ENCODE measurements at places on chromosomes 6 and 20.
A peak's percentile ranks its signal among the peaks of the same experiment; 100 is the strongest.

DNA sequence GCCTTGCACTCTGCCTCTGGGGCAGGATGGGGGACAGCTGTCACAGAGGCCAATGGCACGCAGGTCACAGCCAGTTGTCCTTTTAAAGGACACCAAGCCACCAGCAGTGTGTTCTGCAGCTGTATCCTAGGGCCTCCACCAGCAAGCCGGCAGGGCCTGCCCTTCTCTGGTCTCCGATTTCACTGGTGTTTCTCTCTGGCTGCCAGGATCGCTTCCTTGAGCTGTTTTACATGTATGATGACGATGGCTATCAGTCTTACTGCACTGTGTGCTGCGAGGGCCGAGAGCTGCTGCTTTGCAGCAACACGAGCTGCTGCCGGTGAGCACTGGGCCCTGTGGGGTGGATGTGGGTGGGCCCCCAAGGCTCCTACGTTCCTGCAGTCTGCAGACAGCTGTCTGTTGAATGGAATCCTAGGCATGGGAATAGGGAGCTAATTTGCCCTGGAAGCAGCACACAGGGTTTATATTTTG, 22.7 kb upstream of the MAPRE1 start:
- DNase-seq = no peak

DNA sequence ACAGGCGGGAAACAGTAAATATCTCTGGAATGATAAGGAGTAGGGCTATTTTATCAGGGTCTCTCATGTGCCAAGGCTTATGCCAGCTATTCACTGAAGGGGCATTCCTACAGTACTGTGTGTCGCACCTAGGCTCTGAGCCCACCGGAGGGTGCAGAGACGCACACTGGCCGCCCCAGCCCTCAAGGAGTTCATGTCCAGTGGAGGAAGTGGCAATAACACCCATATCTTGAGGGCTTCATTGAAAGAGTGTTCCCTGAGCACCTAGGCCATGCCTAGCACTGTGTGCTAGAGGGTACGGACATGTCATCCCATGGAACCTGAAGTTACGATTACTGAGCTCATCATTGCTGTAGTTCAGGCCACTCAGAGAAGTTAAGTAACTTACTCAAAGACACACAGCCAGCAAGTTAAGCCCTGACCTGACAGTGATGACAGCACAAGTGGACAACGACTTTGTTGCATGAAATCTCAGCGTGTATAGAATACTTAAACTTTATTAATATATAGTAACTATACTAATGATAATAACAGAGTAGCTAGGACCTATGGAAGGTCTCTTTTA, 8.7 kb downstream of the CCN5 start:
- DNase-seq = no peak

DNA sequence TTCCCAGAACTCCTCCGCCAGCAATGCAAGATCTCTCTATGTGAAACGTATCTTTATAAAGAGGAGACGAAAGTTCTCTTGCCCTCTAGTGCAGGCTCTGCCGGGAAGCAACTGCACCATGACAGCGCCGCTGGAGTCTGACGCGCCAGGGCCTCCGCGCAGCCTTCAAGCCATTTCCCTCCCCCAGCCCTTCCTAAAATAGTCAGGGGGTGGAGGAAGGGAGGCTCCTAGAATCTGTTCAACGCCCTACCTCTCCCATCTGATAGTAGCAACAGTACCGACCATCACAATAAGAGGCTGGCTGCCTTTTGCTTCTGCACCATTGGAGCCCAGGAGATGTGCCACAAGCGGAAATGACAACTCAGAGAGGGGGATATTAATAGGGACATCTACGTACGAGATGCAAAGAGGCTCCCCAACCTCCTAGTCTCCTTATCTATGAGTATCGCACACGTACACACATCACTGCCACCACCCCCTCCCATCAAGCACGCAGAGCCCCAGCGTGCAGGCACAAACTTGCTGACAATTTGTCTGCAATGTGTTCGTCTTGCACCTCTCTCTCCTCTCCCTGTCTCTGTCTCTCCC, 1.0 kb downstream of the SYNE1 start:
- no peak for DNase-seq

DNA sequence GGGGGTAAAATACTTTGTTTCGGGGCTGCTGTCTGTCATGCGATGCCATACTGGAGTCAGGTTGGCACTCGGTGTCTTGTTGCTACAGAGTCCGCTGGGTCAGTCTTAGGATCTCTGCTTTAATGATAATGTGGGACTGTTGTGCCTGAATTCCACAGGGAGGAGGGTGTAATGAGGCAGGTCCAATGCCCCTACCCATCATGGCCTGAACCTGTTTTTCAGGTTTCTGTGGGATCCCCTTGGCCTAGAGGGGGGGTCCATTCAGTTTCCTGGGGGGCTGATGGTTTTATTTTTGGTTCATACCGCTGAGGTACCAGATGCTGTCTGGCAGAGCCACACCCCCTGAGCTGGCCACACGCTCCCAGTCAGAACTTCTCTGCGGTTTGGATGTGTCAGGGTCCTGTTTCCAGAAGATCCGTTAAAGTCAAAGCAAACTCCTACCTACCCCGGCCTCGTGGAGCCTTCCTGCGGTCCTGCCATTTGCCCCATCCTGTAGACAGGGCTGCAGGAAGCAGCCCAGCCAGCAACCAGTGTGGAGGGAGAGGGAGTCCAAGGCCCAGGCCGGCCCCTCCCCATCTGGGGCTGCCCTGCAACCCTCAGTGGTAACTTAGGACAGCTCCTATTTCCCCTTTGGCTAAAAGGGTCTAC, 69.7 kb downstream of the TCP11 start:
- no peak for DNase-seq

- DNase-seq = no peak
Observed at GRCh38 chr20:61373055-61373399, 121.0 kb downstream of the CDH4 start.

- peak; percentile 10 for DNase-seq
Observed at GRCh38 chr6:160963651-160964050, 27.9 kb upstream of the MAP3K4 start.

GRCh38 chr6:154367839-154368695, 11.5 kb upstream of the IPCEF1 start:
- no peak for DNase-seq

DNA sequence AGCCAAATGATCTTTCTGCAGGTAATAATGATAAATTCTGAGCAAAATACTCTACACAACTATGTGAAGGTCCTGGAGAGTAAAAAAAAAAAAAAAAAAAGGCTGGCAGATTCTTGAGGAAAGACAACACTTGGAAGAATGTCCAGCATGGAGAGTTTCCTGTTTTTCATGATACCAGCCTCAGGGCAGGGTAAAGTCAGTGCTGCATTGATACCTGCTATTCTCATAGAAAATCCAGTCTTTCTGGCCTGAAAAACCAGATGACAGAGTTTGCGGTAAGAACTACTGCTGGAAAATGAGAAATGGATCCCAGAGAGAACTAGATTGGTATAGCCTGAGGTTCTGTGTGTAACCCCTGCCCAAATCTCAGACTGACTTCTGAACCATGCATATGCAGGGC, 89.1 kb downstream of the AFG1L start:
- no peak for DNase-seq

GRCh38 chr6:6942091-6942490, 165.7 kb upstream of the RREB1 start:
- DNase-seq = no peak

DNA sequence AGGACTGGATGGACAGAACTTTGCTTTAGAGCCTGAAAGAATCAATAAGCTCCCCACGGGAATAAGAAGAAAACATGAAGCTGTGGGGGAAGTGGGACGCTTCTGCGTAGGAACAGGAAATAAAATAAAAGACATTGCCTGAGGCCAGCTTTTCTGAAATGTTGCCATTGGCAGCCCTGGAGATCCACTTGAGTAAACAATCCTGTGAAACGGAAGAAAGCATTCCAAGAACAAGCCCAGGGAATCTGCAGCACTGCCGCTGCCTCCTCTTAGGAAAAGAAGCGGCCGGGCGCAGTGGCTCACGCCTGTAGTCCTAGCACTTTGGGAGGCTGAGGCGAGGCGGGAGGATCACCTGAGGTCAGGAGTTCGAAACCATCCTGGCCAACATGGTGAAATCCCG, 182.3 kb upstream of the RALGAPA2 start:
- no peak for DNase-seq

- no peak for DNase-seq
Observed at GRCh38 chr6:151240036-151240685, 394 bp downstream of the AKAP12 start.

- no peak for DNase-seq
Observed at GRCh38 chr6:124854338-124854922, 107.8 kb upstream of the RNF217 start.

DNA sequence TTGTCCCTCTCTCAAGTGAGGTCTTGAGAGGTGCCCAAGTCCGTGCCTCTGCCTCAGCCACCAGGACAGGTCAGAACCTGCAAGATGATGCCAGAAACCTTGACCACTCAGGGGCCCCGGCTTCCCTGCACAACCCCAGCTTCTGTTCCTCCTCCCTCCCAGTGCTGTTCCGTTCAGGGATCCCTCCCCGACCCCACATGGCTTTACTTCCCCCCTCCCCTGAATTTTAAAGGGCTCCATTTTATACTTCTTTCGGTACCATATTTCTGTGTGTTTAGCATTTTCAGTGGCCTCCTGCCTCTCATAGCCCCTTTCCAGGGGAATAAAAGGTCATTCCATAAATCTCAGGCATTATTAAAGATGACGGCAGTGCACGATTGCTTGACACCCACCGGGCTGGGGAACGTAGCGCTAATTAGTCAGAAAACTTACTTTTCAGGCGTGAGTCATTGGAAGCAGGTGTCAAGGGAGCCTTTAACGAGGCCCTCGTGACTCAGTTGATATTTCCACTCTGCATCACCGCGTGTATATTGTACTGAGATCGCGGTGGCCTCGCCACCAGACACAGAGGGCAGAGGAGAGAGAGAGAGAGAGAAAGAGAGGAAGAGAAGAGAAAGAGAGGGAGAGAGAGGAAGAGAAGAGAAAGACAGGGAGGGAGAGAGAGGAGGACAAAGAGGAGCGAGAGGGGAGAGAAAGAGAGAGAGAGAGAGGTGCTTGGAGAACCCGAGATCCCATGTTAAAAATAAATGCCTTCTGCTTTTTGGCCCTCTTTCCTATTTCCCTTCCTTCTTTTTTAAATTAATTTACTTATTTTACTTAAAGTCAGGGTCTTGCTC, 21.3 kb downstream of the KCNG1 start:
- DNase-seq = no peak

- peak; percentile 64 for DNase-seq
Observed at GRCh38 chr6:25717866-25718740, 36.4 kb upstream of the SLC17A4 start.

DNA sequence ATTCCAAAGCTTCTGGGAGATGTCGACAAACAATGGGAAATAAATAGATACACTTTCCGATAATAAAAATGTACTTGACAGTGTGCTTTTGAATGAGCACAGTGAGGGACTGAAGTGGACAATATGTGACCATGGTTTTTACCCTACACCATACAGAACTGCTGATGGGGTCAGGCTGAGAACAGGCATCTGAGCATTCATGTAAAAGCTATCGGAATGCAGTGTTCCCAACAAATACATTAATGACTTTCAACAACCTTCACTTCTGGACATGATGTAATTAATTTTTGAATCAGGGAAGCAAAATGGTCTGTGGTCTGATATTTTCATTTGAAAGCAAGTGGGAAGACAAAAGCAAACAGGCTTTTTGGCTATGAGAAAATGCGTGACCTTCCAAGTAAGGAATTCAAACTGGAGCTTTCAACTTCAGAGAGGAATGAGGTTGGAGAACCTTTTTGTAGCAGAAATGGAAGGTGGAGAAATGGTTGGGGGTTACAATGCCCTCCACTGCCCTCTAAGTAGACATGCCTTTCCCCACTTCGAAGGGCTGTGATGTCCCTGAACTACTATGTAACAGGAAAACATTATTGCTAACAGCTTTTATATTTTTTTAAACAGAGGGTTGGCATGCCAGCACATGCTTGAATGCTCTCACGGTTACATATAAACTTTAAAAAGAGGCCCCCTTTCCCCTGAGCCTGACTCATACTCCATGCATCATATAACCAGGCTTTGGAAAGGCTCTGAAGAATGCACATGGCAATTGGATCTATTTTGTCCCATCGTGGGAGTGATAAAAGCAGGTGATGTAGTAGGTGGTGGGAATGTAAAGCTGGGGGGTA, 203.5 kb upstream of the CITED2 start:
- no peak for DNase-seq

DNA sequence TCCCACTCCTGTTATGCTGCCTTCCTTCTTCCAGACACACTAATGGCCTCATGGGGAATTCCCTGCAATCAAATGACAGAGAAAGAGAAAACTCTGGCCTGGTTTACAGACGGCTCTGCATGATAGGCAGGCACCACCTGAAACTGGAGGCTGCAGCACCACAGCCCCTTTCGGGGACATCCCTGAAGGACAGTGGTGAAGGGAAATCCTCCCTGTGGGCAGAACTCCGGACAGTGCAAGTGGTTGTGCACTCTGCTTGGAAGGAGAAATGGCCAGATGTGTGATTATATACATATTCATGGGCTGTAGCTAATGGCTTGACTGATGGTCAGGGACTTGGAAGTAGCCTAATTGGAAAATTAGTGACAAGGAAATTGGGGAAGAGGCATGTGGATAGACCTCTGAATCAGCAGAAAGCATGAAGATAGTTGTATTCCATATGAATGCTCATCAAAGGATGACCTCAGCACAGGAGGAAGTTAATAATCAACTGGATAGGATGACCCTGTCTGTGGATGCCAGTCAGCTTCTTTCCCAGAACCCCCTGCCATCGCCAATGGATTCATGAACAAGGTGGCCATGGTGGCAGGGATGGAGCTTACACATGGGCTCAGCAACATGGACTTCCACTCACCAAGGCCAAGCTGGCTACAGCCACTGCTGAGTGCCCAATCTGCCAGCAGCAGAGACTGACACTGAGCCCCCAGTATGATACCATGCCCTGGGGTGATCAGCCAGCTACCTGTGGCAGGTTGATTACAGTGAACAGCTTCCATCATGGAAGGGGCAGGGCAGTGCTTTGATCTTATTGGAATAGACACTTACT, 44.5 kb upstream of the VSX1 start:
- DNase-seq = no peak

DNA sequence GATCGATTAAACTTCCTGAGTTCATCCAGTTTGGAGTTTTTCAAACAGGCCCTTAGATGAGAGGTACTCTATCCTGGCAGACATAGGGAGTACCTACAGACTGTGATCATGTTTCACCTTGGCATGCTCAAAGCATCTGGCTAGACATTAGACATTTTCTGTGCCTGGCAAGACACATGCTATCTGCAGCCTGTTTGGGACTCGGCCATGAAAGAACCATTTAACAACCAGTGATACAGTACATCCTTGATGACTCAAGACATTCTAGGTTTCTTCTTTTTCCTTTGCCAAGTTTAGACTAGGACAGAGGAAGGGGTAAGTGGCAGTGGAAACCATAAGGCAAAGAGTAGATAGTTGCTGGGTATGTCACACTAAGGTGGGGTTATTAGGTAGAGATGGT, 15.4 kb upstream of the PAQR8 start:
- no peak for DNase-seq

GRCh38 chr6:134065706-134066105, 13.3 kb upstream of the SLC2A12 start:
- no peak for DNase-seq

- no peak for DNase-seq
Observed at GRCh38 chr20:17634661-17635331, 47.2 kb downstream of the RRBP1 start.

- DNase-seq = no peak
Observed at GRCh38 chr6:25883536-25883935, 9.5 kb upstream of the SLC17A3 start.

GRCh38 chr6:11367638-11368199, 135.3 kb upstream of the NEDD9 start:
- no peak for DNase-seq

GRCh38 chr6:10518557-10519407, 2.4 kb upstream of the GCNT2 start:
- DNase-seq = no peak
